Effector memory CD8-positive, alpha-beta T cell (primary cell): ENCODE measurements at places on chromosomes 3 and 15.

GRCh38 chr3:10442151-10442795, 63.1 kb downstream of the ATP2B2 start:
- DNase-seq, result no peak

- DNase-seq, result no peak
Measured at GRCh38 chr15:37090543-37091175, 9.7 kb downstream of the MEIS2 start.

DNA sequence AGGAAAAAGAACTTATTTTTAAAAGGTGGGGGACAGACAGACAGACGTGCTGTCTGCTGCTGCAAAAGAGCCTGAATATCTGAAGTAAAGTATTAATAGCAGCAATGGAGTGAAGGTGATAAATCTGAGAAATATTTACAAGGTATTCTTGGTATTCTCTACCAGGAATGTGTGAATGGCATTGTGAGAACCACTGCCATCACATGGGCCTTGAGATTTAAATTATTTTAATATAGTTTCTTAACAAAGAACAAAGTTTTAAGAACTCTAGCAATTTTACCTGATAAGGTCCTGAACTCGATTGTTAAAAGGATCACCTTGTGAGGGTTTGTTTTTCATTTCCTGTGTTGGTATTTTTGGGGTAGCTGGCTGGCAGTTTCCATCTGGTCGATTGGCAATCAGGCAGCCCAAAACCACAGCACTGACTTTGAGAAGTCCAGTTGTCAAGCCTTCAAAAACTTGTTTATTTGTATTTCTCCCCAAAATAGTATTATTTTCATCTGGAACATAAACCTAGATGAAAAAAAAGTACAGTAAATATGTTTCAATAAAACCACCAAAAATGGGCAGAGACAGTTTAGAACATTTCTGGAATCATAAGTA, 97.3 kb downstream of the ISL2 start:
- DNase-seq, result no peak

GRCh38 chr3:84586427-84586826, 372.4 kb upstream of the CADM2 start:
- DNase-seq, result no peak

DNA sequence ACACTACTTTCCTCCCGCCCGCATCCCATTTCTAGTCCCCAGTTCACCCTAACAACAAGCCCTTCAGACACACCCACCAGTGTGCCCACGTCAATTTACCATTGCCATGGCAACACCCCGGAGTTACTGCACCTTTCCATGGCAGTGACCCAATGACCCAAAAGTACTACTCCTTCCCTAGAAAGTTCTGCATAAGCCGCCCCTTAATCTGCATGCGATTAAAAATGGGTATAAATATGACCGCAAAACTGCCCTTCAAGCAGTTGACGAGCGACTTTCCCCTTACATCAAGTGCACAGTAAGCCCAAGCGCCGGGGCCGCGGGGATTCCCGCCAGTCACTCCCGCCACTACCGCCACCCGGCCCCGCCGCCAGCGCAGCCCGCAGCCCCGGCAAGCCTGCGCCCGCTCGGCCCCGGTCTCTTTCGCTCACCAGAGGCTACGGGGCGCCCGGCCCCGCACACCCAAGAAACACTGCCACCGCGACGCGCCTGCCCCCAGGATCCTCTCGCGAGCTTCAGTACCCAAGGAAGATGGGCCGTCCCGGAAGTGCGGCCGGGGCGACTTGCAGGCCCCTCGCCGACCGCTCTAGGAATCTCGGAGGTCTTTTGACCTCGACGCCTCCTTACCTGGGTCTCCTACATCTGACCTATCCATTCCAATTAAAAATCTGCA, 27.2 kb upstream of the ZNF502 start:
- peak; percentile 33 for DNase-seq

DNA sequence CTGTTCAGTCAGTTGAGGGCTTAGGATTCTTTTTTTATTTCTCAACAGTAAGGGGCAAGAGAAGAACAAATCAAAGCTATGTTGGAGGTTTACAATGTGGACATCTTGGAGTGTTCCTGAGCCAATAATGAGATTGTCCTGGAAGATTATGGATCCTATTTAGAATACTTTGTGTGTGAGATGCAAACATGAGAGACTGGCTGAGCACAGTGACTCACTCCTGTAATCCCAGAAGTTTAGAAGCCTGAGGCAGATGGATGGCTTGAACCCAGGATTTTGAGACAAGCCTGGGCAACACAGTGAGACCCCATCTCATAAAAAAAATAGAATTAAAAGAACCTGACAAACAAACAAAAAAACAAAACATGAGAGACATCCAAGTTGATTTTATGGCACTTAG, 351.6 kb downstream of the GAP43 start:
- DNase-seq, result no peak

GRCh38 chr15:37981775-37982174, 47.3 kb downstream of the TMCO5A start:
- no peak for DNase-seq

GRCh38 chr3:5197022-5197421, 9.5 kb downstream of the EDEM1 start:
- no peak for DNase-seq

- no peak for DNase-seq
Measured at GRCh38 chr3:53519065-53519709, 24.8 kb downstream of the CACNA1D start.

DNA sequence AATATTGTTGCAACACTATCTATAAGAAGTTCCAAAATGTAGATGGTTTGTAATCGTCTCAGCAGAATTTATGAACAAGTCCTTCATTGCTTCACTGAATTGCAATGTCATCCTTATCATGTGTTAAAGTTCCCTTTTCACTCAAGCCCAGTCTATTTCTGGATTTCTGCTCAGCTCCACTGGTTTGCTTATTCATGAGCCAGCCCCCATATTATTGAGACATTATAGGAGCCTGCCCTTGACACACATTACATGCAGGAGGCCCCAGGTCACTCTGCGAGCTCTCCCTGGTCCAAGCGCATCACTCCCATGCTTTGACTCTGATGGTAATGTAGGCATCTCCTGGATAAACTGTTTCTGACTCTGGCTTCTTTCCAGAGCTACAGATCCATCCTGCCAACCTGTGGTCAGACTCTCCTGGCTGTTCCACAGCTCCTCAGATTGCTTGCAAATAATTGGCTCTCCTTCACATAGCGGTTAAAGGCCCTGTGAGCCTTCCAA, 56.9 kb downstream of the ABTB1 start:
- DNase-seq, result no peak

- DNase-seq, result no peak
Measured at GRCh38 chr3:12797892-12798558, 1.5 kb downstream of the CAND2 start.

GRCh38 chr3:37689645-37690356, 171.9 kb upstream of the CTDSPL start:
- DNase-seq, result no peak

DNA sequence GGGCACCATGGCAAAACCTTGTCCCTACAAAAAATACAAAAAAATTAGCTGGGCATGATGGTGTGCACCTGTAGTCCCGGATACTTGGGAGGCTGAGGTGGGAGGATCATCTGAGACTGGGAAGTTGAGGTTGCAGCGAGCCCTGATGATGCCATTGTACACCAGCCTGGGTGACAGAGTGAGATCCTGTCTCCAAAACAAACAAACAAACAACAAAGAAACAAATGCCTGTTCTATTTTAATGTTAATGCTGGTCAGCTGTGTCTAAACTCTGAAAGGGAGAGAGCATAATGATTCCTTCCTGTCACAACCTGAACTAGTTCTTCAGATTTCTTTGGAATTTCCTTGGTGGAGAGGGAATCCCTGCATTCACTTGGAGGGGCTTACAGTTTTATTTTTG, 413.0 kb upstream of the TBL1XR1 start:
- DNase-seq, result no peak

GRCh38 chr3:153028381-153028780, 133.6 kb upstream of the RAP2B start:
- DNase-seq, result no peak

DNA sequence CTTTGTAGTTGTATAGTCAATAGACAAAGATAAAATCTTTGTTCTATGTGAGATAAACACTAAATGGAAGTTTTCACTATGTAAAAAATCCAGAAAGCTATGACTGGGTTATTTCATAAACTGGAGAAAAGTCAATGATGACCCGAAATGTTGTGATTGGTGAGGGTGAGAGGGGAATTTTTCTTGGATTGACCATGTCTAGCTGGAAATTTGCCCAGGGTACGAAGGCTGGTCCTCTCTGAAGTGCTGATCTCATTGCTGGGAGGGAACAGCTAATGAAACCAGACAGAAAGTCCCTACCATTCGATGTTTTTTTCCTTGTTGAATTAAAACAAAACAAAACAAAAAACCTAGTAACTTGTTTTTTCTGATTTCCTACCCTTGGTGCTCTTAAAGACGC, 14.3 kb downstream of the TPRG1 start:
- no peak for DNase-seq

DNA sequence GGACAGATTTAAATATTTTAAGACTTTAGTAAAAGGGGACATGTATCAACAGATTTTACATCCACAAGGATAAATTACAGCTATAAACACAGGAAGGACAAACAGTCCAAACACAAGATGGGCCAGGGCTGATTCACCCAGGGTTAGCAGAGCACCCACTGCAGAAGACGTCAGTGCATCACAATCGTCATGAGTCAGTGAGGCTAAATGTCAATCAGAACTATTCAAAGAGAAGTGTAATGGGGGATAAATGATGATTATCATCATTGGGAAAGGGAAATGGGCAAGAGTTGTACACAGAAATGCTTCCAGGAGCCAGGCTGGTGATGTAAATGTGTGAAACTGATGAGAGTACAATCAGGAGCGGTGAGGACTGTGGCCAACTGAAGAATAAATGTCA, 226.8 kb downstream of the PLCL2 start:
- DNase-seq, result no peak
